ENCODE measurements at places on chromosomes 2 and 18.

GRCh38 chr2:140565756-140566155, 1565.1 kb downstream of the LRP1B start:
- no peak for DNase-seq

DNA sequence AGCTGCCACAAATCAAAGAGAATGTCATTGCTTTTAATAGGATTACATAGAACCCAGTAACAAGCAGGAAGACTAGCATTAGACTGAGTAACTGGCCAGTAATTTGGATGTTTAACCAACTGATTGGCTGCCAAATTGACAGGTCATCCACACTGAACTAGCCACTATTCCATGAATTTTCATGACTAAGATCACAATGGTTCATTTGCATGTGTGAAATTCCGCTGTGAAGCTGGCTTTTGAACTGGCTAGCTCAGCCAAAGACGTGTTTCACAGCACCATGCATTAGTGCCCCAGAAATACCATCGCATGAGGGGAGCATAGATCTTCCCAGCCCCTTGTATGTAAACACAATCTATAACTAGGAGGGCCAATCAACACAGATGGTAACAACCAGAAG, 649.8 kb downstream of the ARHGAP15 start:
- no peak for DNase-seq

GRCh38 chr18:31192086-31192776, 29.6 kb upstream of the DSC1 start:
- DNase-seq, result no peak

DNA sequence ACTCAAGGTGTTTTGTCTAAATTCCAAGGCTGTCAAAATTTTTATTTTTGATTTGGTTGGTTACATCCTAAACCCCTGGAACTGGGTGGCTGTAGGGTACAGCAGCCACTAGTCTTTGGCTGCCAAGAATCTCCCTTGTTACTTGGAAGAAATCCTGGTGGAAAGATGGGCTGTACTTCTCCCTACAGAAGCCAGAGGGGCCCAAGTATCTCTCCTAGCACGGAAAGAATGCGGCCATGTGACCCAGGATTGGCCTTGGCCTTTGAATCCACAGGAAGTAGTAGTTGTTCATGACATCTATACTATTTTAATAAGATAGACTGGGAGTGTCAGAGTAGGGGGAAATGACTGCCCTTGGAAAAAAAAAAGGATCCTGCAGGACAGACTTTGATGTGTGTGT, 54.4 kb upstream of the MYO3B start:
- no peak for DNase-seq

GRCh38 chr18:35711227-35711626, 129.7 kb downstream of the GALNT1 start:
- DNase-seq, result no peak

GRCh38 chr18:60145776-60146175, 226.8 kb downstream of the MC4R start:
- DNase-seq, result no peak

GRCh38 chr2:241273210-241274020, 42.1 kb downstream of the HDLBP start:
- no peak for DNase-seq

DNA sequence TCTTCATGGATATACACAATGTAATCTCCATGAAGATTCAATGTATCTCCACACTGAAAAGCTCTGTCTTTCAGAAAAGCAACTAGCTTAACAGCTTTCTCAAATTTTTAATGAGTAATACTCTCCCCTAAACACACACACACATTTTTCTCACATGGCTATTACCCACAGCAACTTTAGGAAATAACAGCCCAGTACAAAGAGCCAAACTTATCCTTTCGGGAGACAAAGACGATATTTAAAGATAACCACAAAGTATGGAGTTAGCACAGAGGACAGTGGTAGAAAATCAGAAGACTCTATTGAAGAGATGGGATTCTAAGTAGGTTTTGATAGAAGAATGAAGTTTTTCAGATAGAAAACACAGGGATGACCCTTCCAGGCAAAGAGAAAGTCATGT, 394.9 kb upstream of the TRIB2 start:
- DNase-seq, result no peak

GRCh38 chr2:120470041-120470965, 124.4 kb downstream of the INHBB start:
- peak; percentile 50 for DNase-seq

- no peak for DNase-seq
Measured at GRCh38 chr2:176679061-176679669, 409.9 kb downstream of the MTX2 start.

DNA sequence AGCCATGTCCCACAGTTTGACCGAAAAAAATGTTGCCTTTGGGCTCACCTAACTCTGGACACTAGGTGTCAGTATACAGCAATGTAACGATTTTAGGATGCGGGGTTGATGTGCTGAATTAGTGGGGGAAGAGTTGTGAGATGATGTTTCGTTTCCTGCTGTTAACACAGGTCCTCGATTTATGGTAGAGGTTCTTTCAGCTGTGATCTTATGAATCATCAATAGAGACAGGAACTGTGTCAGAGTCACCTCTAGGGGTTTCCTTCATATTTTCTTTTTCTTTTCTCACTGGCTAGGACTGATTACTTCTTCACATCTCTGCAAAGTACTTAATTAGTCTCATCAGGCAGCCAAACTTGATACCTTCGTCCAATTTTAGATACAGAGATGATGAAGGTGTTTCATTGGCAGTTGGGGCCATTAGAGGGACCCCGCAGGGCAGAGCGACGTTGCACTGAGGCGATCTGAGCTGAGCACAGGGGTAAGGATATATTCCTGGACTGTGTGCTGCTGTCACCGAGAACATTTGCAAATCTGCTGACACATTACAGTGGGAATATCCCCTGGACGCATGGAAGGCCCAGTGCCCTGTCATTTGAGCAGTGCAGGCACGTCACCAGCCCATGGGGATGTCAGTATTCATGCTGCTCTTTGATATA, 10.2 kb upstream of the MMADHC start:
- DNase-seq, result peak; percentile 71

GRCh38 chr2:196218106-196218505, 46.7 kb upstream of the STK17B start:
- DNase-seq, result no peak

DNA sequence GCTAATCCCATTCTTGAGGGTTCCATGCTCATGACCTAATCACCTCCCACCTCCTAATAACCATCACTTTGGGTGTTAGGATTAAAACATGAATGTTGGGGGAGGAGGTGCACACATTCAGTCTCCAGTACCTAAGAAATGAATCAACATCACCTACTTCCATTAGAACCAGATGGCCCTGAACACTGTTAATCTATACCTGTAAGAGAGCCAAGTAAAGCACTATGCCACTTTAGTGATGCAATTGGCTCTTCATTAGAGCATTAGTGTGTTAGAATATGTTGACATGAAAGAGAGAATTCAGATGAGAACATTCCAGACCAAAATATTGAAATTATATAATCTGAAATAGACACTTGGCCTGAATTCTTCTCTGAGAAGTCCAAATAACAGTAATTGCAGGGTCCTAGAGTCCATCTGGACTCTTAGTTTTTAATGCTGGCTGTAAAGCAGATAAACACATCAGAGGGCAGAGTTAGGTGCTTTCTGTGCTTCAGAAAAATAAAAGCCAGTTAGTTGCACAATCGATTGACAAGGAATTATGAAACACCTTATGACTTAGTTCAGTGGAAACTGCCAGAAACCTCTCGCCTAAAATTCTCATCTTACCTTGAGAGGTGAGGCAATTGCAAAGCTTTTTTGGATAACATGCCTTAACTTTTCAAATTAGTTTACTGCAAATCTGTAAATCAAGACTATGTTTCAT, 923.7 kb downstream of the SLC4A3 start:
- DNase-seq, result no peak

DNA sequence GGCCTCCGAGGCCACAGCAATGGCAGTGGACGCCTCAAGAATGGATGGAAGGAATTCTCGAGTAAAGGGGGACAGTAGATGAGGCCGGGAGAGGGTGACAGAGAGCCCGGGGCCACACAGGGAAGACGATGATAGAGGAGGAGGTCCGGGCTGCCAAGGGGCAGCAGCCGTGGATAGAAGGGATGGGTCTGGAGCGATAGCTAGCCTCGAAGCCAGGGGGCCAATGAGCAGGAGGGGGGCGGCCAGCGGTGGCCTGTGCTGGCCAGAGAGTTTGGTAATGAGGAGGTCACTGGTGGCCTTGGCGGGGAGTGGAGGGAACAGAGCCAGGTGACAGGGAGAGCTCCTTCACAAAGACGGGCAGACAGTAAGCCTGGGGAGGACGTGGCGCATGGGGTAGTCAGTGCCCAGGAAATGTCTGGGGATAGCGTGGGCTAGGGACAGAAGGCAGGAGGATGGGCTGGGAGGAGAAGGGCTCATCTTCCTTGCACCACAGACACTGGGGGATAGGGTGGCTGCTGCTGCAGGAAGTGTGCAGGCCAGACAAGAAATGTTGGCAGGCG, 87.8 kb upstream of the ASB18 start:
- no peak for DNase-seq

DNA sequence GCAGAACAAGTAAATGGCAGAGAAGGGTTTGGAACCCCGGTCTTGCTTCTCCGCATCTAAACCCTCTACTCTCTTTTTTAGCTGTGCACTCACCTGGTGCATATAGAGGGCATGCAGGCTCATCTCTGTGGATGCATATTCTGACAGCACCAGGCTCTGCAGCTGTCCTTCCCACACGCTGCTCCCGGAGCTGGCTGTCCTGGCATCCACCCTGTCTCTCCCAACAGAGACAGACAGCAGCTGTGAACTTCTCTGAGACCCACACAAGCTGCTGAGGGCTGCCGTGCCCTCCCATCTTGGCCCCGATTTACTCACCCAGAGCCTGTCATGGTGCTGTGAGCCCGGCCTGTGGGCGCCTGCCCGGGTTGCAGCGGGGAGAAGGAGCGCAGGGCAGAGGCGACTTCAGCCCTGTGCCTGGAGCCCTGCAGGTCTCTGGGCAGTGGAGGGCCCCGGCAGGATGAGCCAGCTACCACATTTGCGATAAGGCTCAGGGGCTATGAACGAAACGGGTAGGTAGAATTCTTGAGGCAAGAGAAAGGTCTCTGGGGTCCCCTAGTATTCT, 3.3 kb upstream of the ABCB6 start:
- no peak for DNase-seq

GRCh38 chr2:144484201-144484948, 35.5 kb downstream of the ZEB2 start:
- no peak for DNase-seq

GRCh38 chr2:9123069-9123468, 83.5 kb upstream of the ASAP2 start:
- DNase-seq, result no peak

- no peak for DNase-seq
Measured at GRCh38 chr2:189481071-189481470, 39.8 kb downstream of the WDR75 start.

GRCh38 chr2:65686928-65687521, 254.6 kb upstream of the SPRED2 start:
- DNase-seq, result no peak

- no peak for DNase-seq
Measured at GRCh38 chr2:216607277-216607560, 26.0 kb upstream of the IGFBP2 start.

DNA sequence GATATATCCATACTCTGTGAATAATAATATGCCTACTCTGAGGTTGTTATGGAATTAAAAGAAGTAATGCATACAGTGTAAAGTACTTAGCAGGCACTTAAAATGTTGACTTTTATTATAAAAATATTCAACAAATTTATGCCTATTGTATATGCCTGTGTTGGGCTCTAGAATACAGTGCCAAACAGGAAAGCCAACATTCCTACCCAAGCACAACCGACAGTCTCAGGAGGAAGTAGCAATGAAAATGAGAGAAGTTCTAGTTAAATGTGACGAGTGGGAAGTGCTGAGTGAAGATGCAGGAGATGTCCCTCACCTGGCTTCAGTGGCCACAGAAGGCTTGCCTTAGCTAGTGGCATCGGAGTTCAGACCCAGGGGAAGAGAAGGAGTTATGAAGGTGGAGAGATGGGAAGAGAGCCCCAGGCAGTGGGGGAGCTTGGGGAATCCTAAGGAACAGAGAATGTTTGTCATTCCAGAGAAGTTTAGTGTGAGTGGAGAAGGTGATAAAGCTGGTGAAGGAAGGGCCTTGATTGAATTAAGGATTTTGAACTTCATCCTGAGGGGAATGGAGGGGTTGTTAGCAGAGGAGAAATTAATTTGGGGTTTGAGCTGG, 105.4 kb upstream of the CNGA3 start:
- no peak for DNase-seq

- DNase-seq, result no peak
Measured at GRCh38 chr2:241340631-241341163, 15.4 kb upstream of the FARP2 start.

DNA sequence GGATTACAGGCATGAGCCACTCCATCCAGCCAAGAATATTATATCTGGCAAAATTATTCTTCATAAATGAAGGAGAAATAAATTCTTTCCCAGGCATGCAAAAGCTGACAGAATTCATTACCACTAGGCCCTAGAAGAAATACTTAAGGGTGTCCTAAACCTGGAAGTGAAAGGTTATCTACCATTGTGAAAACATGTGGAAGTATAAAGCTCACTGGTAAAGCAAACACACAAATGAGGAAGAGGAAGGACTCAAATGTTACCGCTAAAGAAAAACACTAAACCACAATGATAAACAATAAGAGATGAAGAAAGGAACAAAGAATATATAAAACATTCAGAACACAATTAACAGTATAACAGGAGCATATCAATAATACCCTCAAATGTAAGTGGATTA, 171.8 kb downstream of the CAMKMT start:
- DNase-seq, result no peak

GRCh38 chr2:158766524-158766923, 28.6 kb upstream of the DAPL1 start:
- no peak for DNase-seq

DNA sequence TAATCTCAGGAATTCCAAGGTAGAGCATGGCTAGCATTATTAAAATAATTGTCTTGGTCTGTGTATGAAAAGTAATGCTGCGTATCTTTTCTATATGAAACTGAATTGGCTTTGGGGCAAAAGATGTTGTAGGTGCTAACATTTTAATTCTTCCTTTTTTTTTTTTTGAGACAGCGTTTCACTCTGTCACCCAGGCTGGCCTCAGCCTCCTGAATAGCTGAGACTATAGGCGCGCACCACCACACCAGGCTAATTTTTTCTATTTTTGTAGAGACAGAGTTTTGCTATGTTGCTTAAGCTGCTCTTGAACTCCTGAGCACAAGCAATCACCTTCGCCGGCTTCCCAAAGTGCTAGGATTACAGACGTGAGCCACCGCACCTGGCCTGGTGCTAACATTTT, 172.6 kb upstream of the STON1 start:
- DNase-seq, result no peak

- no peak for DNase-seq
Measured at GRCh38 chr2:210553373-210553772, 3.0 kb upstream of the CPS1 start.

- no peak for DNase-seq
Measured at GRCh38 chr2:38045811-38046210, 30.1 kb downstream of the CYP1B1 start.

GRCh38 chr2:46098621-46099062, 198.6 kb upstream of the EPAS1 start:
- DNase-seq, result no peak

Measured in activated effector memory CD4-positive, alpha-beta T cell treated with anti-CD3 and anti-CD28 coated beads, Interleukin-2, amount 50 U/mL, for 16 hours (primary cell).